NCI-H1930 (cell line): ENCODE measurements at places on chromosomes 1 and 21.

DNA sequence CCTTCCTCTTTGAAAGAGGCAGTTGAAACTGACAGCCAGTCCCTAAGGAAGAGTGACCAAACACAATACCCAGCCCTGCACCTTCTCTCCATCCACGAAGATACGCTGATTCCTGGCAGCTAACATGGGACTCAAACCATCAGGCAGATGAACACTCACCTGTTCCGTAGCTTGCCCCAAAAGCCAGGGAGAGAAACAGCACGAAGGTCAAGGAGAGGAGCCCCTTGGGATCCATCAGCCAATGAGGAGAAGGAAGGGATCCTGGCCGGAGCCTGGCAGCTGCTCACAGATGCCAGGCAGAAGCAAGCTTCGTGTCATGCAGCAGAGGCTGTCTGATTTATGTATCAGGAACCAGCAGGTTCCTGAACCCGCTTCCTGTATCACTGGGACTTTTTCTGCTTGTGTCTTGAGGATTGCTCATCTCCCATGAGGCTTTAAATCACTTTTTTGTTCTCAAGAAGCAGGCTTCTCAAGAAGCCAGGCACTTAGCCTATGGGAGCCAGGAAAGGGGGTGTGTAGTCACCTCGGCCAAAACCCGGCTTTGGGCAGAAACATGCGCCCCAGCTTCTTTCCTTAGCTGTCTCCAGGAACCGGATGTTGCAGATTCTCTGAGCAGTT, at the start of gene SLAMF1:
Gene SLAMF1, minus strand, starts transcription at position 334 of the 618 bp plus-strand sequence. Its CDS starts 99 bp downstream, at position 235.
- no peak for DNase-seq

GRCh38 chr1:19450811-19451515, 34.4 kb downstream of the CAPZB start:
- no peak for DNase-seq

DNA sequence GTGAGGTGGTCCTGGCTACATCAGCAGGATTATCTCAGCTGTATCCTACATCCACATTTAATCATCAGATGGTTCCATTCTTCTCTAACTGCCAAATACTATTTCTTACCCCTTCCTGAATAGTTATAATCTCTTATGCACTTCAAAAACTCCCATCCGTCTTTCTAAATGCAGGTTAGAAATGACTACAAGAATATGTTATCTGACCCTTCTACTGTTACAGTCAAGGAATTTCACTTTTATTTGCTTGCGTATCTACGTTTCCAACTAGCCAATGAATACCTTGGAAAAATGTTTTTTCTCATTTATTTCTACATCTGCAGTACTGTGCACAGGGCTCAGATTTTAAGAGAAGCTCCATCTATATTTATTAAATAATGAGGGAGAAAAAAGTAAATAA, 709.9 kb downstream of the KCNT2 start:
- no peak for DNase-seq

- no peak for DNase-seq
These were observed 485.2 kb downstream of the PLPP3 start for GRCh38 chr1:56094168-56094567.

DNA sequence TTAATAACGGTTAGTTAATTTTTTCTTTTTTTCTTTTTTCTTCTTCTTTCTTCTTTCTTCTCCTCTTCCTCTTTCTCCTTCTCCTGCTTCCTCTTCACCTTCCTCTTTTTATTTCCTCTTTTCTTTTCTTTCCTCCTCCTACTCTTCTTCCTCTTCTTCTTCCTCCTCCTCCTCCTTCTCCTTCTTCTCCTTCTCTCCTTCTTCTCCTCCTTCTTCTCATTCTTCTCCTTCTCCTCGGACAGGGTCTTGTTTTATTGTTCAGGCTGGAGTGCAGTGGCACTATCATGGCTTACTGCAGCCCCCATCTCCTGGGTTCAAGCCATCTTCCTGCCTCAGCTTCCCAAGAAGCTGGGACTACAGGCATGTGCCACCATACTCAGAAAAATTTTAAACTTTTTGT, 13.4 kb upstream of the ACBD3 start:
- DNase-seq, result no peak

GRCh38 chr1:36831186-36831810, 203.0 kb downstream of the GRIK3 start:
- no peak for DNase-seq

DNA sequence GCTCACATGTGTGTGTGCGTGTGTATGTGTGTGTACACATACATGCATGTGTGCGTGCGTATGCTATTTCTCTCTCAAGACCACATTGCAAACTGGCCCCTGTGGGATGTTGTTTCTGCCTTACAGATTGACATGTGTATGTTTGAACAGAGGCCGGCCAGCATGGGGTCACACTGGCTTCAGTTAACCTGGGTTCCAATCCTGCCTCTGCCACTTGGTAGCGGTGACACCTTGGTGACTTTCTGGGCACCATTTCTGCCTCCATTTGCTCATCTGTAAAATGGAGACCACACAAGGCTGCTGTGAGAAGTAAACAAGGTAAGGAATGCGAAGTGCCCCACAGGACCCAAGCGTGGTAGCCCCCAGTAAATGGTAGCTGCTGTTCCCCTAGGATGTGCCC, 51.7 kb downstream of the TCP10L start:
- no peak for DNase-seq

GRCh38 chr1:151352021-151352718, 5.1 kb upstream of the RFX5 start:
- DNase-seq, result no peak

DNA sequence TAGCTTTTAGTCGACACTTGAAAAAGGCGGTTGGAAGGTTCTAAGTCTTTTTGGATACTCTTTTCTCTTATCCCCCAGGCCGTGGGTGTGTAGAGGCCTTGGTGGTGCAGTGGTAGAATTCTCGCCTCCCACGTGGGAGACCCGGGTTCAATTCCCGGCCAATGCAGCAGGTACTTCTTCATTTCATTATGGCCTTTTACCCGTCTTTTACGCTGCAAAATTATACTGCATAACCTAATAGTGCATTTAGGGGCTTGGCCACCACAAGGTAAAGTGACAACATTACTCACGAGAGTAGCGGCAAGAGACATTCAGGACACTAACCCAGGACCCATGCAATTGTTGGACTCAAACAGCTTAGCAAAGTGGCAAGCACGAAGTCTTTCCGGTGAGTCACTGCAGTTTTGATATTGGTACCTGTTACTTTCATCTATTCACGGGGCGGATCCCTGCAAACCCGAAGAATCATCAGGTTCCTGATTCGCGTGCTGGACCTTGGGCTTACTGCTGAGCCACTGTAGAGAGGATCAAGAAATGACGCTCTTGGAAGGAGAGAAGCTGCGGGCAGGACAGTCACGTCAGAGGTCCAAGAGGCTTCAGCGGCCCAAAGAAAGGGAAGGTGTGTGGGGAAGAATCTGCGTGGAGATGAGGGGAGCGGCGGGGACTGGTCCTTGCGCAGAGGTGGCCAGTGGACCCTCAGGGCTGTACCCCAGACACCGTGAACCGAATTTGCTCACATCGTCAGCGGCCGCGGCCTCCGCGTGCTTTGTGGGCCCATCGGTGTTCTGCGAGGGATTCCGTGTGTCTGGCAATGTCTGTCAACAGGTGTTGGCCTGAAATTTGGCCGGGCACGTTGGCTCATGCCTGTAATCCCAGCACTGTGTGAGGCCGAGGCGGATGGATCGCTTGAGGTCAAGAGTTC, 12.9 kb upstream of the RNU1-4 start:
- no peak for DNase-seq

- no peak for DNase-seq
These were observed 685.9 kb downstream of the MATN1 start for GRCh38 chr1:30037251-30038118.

GRCh38 chr1:246210756-246211155, 296.3 kb downstream of the SMYD3 start:
- no peak for DNase-seq

DNA sequence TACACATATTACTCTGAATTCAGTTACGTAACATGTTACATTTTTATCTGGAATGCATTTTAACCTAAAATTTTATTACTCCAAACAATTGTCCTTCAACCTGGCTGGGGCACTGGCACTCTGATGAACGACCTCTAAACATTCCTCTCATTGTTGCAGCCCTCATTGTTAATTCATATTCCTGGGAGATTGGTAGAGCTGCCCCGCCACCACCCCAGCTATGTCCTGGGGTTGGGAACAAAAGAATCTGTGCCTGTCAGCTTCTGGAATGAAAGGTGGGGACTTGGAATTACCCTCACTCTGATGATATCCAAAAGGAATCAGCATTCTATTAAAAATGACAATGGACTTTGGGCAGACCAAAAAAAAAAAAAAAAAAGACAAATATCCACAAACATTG, 38.0 kb upstream of the DESI2 start:
- DNase-seq, result no peak

- DNase-seq, result no peak
These were observed 32.8 kb upstream of the PKP1 start for GRCh38 chr1:201250326-201251011.

DNA sequence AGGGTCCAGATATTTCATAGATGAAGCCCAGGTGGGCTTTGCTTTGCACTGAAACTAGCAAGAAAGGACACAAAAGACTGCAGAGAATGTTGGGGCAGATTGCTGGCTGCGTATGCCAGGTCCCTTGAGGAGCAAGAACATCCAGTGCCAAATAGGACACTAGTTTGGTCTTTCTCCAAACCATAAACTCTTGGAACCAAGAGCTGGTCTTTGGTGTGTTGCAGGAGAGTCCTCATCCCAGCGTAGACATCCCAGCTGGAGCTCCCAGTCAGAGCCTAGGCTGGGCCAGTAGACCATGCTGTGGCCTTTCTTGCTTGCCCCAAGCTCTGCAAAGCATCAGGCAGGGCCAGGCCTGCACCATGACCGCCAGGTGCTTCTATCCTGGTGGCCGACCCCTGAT, 87.5 kb downstream of the ATP5PO start:
- DNase-seq, result no peak

- no peak for DNase-seq
These were observed 7.0 kb upstream of the SPATC1L start for GRCh38 chr21:46191257-46191685.

GRCh38 chr1:166471359-166471758, 304.6 kb upstream of the FAM78B start:
- DNase-seq, result no peak
